Fibroblast of villous mesenchyme (primary cell): ENCODE measurements at places on chromosomes 16 and 17.

DNA sequence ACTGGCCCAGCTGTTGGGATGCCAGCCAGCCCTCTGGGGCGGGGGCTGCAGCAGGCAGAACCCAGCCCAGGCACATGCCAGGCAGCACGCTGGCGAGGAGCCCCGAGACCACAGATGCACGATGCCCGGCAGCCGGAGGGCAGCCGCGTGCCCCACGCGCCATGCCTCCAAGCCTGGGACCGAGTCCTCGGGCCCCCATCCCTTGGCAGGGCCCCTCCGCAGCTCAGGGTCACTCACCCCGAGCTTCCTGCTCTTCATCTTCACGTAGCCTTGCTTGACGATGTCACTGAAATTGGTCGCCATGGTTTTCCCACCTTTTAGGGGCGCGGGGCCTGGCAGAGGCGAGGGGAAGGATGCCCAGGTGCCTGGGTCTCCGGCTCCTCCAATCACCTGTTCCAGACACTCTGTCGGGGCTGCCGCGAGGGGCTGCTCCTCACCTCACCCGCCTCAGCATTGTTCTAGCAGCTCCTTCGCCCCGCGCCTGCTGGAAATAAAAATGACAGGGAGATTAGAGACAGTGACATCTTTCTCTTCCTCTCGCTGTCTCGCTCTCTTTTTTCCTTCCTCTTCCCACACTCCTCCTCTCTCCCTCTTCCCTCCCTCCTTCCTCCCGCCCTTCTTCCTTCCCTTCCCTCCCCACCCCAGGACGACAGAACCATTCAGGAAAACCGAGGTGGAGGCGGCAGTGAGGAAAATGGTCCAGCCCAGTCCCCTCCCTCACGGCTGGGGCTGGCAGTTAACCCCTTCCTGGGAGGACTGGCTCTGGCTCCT, 6.9 kb downstream of the DOK4 start:
- DNase-seq = peak; percentile 73

- DNase-seq = no peak
Observed at GRCh38 chr17:16929757-16930520, 42.0 kb downstream of the TNFRSF13B start.

DNA sequence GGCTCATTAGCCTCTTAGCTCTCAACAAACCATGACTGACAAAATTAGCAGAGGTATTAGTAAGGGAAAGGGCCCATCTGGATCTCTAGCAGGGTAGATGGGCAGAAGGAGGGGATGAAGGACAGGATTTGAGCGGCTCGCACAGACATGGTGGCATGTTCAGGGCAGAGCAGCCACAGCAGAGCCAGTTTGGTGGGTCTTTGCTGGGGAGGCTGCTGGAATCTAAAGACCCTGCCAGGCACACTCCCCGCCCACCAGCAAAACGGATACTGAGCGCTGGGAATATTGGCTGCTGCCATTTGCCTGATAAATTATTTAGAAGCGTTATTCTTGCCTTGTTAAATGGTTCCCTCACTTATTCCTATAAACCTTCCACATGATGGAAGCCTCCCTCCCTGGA, 20.7 kb upstream of the NAT9 start:
- DNase-seq = no peak

DNA sequence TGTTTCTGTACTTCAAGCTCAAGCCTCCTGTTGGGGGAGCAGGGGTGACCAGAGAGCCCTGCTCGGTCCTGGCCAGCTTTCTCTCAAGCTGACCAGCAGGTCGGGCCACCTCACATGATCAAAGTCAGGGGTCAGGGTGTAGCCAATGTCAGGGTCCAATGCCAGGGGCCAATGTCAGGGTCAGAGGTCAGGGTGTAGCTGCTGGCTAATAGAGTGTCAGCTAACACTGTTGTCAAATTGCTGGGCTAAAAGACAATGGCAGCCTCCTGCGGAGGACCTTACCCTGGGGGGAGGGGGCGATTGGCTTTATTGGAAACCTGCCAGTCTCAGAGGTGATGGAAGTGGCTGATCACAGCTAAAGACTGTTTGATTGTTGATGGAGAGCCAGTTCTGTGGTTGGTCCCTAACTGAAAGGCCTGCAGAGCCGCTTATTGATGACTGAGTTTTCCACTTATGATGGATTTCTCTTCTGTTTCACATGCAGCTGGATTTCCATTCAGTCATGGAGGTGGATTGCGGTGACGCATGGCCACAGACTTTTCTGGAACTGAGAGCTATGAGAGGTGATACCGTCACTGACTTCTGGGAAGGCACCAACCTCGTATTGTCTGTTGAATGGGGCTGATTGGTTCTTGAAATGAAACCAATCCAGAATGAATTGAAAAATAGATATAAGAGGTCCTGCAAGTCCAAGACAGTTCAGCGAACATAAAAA, 97.4 kb upstream of the ZFHX3 start:
- no peak for DNase-seq

DNA sequence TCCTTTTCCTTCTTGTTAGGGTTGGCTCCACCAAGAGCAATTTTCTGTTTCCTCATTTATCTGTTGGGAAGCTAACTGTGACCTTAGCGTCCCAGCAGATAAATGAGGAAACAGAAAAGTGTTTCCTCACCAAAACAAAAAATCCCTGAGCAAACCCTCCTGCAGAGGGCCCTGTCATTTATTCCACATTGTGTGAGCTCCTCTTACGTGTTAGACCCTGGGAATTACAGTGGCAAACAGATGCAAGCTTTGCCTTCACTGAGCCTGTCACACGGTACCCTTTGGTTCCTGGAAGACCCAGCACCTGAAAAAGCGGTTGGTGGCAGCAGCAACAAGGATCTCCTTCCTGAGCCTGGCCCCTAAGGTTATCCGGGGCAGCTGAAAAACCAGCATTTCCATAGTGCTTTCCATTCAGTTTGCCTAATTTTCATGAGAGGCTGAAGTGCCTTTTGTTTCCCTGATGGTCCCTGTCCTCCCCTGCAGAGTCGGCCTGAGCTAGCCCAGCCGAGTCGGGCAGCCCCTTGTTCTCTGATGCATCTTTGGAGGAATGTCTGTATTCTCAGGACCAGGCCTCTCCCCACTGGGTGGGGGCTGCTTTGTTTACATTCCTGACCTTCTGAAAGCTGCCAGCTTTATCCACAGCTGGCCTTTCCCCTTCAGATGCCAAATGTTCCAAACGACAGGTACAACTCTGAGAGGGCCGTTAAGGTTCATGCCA, 34.7 kb downstream of the YPEL2 start:
- no peak for DNase-seq
